ENCODE measurements at places on chromosomes 1 and 21.

DNA sequence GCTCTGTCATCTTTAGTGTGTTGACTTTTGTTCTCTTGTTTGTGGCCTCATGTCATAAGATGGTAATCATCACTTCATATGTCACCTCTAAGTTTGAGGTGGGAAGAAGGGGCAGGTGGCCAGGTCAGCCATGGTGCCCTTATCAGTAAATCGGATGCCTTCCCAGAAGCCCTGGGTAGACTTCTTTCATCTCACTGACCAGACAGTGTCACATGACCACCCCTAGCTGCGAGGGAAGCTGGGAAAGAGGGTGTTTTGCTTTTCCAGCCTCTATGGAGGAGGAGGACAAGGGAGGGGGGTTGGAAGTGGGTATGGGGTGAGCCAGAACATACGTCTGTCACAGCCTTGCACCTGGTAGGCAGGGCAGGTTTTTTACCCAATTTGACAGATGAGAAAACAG is 28.6 kb downstream of the TNFRSF1B start:
- DNase-seq: no peak

DNA sequence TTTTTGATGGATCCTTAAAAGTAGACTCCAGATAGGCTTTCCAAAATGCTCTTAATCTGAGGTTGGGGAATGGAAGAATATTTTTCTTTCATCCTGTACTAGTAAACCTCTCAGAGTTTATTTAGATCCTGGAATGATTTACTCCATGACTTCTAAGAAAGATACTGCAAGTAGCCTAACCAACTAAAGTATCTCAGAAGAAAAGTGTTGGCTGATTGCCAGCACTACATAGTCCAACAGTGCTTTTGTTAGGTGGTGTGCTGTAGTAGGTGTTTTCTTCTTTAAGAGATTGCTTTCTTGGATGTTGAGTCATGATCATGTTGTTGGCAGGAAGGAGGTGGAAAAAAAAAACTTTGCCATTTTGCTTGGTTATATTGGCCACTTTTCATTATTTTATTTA is 119.8 kb downstream of the OSBPL9 start:
- DNase-seq: no peak

DNA sequence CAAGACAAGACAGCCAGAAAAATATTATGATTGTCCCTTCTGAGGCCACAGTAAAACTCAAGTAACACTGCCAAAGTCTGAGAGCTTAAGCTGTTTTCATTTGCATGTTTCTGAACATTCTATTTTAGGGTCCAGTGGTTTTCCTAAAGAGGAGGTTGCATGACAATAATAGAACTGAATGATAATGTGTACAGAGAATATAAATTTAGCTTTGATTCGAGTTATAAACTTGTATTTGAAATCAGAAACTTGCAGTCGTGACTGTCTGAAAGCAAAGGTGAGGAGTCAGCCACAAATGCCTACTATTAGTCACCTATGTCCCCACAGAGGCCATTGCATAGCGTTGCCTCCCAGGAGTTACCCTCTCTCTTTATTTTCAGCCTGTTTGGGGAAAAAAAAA is 363.1 kb upstream of the ADGRL2 start:
- no peak for DNase-seq

GRCh38 chr21:35843911-35844667 is 216.2 kb downstream of the SETD4 start:
- DNase-seq: no peak

DNA sequence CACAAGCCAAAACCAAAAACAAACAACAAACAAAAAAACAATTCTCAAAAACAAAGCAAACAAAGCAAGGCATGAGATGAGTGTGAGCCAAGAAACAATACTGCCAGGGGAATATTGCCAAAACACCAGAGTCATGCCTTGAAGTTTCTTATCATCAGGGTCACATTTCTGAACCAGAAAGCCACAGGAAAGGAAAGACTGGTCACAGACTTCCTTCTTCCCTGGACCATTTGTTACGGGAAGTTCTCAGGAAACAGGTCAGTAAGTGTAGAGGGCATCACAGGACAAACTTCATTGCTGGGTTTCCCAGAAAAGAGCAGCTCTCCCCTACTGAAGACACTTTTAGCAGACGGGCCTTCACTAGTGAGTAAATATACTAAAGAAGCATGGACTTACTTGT is 191.2 kb downstream of the GABPA start:
- DNase-seq: no peak

GRCh38 chr1:77545970-77546369 is 136.5 kb downstream of the ZZZ3 start:
- no peak for DNase-seq

- no peak for DNase-seq
Measured at GRCh38 chr1:31592132-31592531, 15.8 kb downstream of the TINAGL1 start.

DNA sequence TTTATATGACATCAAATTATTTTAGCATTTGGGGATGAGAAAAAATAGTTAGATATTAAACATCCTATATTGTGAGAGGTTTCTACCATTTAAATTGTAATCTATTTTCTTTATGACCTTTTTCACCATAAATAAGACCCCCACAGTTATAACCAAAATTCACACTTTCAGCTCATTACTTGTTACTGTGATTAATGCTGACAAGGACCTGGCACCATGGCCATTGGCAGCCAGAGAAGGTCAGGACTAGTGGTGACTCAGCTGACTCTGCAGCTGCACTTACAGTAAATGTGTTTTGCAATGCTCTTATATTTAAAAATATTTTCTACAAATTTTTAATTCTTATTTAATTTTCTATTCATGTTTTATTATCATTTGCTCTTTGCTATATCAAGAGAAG is 133.3 kb upstream of the C1orf105 start:
- DNase-seq: no peak

GRCh38 chr1:201369209-201369608 is 8.3 kb downstream of the TNNT2 start:
- DNase-seq: no peak

DNA sequence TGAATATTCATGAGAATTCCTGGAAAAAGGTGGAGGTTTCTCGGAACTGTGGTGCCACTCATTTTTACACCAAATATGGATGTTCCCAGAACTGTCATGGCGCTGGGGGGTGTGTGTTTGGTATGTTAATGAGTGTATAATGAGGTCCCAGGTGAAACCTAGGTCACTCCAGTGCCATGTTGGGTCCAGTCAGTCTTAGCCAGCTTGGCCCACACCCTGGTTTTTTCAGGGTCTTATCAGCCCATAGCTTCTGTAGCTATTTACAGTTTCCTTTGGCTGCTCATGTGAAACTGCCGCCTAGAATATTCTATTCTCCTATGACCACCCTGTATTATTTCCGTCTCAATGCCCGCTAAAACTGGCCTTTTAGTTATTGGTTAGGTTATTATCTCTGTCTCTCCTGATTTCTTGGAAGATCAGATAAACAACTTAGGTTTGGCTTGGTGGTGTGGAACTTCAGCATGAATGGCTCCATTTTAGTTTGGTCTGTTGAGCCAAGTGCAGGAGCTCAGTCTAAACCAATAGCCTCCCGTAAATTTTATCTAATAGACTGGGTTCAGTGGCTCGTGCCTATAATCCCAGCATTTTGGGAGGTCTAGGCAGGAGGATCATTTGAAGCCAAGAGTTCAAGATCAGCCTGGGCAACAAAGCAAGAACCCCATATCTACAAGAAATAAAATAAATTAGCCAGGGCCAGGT is 42.1 kb upstream of the EDARADD start:
- no peak for DNase-seq

DNA sequence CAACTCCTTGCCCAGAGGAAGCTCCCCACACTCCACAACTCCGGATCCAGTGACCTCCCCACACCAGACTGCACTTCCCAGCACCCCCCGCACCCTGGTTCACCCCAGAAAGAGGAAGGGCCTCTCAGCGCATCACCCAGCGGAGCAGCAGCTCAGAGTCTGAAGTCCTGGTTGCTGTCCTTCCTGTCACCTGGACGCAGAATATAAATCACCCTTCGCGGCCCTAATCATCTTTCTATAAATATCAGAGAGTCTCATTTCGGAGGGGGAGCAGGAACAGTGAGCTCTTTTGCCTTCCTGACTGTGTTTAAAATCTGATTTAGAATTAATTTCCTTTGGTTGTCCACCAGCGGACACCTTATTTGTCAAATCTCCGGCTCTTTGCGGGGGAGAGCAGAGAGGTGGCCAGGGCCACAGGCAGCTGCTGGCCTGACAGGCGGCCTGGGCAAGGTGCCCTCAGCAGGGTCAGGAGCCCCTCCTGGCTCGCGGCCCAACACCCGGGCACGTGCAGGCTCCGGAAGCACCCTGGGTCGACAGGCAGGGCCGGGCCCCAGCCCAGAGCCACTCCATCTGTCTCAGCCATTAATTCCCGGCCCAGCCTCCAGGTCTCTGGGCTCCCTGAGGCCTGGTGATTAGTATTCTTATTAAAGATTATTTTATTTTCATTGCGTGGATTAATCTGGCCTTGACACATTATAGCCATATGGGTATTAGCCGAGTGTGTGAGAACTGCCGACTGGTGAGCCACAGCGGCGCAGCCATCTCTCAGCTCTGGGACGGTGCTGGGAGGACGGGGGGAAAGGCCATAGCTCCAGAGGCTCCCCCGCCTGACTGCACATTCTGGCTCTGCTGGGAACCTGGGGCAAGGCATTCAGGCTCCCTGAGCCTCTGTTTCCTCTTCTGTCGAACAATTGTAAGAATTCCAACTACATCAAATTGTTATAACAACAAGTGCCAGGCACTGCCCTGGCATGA is 19.7 kb downstream of the EPHA8 start:
- DNase-seq: no peak

GRCh38 chr1:52679498-52679897 is 18.6 kb downstream of the COA7 start:
- no peak for DNase-seq

DNA sequence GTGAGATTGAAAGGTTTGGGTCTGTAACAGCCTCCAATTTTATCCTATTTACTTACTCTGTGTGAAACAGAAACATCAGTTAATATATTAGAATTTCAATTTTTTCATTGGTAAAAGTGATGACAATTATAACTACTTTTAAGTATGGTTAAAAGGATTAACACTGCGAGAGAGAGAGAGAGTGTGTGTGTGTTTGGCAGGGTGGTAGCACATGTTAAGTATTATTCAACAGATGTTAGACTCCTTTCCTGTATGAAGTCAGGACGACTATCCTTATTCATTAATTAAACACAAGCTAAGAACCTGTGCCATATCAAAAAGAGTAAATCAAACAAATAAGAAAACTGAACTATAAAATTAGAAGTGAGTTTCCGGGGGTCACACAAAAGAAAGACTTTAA is 662.5 kb downstream of the PLPP3 start:
- no peak for DNase-seq

DNA sequence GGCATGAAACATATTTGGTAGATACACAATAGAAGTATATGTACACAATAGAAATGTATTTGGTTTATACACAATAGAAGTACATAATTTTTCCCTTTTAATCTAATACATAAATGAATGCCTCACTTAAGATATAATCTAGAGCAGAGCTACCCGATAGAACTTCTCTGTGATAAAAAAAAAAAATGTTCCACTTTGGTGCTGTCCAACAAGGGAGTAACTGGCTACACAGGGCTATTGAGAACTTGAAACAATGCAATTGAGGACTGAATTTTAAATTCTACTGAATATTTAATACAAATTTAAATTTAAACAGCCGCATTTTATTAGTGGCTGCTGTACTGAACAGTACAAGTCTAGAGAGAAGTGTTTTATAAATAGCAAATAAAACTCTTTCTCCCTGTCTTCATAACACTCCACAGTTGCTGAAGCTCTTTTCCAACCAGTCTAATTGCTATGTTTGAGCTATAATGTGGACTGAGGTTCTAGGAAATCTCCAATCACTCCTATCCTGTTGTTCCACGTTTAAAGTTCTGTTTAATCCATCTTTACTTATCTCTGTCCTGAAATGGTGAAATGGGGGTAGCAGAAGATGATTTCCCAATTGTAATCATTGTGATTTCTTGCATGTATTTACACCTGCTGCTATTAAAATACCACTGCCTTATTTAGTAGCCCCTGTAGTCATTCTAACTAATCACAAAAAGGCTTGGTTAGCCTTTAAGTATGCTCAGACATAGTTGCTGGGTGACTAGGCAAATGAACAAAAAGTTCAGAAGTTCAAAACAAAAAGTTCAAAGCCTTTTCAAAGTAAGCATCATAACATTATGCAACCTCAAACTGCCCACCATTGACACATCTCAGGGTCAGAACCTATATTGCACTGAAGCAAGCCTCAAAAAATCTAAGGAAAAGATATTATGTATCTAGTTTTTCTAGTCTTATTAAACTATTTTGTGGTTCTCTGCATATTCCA is 192.3 kb upstream of the C1orf87 start:
- no peak for DNase-seq

DNA sequence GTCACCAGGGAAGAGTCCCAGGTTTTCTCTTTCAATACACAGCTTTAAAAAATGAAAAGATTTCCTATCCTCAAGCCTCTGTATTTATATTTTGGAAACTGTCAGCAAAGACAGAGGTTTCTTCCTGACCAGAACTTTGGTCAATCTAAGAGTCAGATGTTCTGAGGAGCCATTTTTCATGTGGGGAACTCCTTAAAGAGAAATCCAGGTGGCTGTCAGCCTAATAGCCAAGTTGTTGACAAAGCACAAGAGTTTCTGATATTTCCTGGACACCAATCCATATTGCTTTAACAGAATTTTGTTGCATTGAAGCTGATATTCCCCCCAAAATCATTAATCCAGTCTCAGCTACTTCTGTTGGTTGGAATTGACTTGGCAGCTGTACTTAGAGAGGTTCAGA is 318.6 kb upstream of the NFIA start:
- DNase-seq: no peak

- no peak for DNase-seq
Measured at GRCh38 chr1:91553177-91553591, 52.5 kb downstream of the CDC7 start.

- no peak for DNase-seq
Measured at GRCh38 chr1:222335586-222335985, 212.3 kb downstream of the HHIPL2 start.

DNA sequence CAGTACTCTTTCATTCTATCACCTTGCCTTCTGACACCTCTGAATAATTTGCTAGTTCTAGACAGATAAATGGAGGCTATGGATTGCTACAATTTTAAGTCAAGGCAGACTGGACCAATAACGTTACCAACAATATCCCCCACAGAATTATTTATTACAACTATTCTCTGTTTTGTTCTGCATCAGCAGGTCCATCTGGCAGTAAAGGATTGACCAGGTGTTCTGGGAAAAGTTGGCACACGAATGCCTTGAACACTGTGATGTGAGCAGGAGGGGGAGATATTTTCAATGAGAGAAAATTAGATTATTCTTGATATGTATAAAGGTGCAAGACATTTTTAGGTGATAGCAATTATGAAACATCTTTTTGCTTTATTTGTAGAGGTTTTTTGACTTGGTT is 718.8 kb upstream of the TMPRSS15 start:
- no peak for DNase-seq

- DNase-seq: no peak
Measured at GRCh38 chr1:55610203-55610602, 395.0 kb upstream of the USP24 start.

GRCh38 chr21:44533891-44534627 is 5.9 kb downstream of the KRTAP10-1 start:
- DNase-seq: no peak

DNA sequence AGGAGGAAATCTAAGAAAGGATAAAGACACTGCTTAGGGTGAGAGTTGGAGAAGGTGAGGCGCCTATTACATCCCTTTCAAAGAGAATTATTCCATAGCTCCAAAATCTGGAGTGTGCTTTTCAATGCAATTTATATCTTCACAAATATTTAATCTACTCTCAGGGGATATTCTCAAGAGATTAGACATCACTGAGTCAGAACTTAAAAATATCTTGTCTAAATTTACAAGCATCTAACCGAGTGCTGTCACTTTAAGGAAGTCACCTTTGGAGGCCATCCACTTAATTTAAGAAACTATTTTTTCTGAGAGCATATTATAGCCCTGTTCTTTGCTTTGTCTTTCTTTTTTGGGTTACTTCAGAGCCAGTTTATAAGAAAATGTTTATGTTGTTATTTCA is 134.6 kb downstream of the TNFSF18 start:
- no peak for DNase-seq

All from activated CD8-positive, alpha-beta memory T cell treated with anti-CD3 and anti-CD28 coated beads, Interleukin-2, amount 50 U/mL, for 48 hours (primary cell).